ENCODE measurements at places on chromosomes 6 and 20.

DNA sequence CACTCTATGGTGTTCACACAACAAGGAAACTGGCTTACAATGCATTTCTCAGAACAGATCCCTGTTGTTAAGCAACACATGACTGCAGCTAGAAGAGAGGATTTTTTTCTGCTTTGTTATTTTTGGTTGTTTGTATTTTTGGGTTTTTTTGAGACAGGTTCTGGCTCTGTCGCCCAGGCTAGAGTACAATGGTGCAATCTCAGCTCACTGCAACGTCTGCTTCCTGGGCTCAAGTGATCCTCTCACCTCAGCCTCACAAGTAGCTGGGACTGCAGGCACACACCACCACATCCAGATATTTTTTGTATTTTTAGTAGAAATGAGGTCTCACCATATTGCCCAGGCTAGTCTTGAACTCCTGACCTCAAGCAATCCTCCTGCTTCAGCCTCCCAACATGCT lies 12.7 kb downstream of the CD24 start:
- DNase-seq: no peak

DNA sequence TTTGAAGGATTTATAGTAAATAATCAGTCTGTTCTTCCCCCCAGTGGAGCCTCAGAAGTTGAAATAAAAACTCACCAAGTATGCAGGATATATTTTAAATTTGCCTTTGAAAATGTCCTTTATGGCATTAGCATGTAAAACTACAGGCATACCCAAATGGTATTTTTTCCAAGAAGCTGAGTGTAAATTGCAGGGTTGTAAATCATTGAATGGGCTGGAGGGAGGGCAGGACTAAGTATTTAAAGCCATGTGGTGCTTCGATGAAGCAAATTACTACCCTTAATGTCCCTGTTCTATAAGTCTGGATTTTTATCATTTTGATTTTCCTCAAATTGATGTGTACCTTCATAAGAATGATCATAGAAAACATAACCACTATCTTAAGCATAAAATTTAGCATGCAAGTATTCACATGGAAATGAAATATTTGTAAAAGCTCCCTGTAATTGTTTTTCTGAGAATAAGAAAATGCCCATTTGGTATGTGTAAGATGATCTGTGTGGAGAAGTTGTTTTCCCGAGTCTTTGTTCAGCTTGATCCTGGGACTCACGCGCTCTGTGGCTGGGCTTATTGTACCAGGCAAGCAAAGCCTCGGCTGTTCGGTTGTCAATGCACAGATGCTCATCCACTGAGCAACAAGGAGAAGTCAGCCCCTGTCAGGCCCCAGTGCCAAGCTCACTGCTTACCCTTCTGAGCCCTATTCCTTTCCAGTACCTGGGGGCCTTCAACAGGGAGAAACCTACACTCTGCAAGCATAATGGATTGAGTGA lies 66.7 kb downstream of the CD164 start:
- DNase-seq: no peak

- no peak for DNase-seq
Measured at GRCh38 chr6:150202404-150202803, 59.6 kb downstream of the PPP1R14C start.

GRCh38 chr6:3958255-3958654 lies 109.1 kb downstream of the FAM50B start:
- no peak for DNase-seq

DNA sequence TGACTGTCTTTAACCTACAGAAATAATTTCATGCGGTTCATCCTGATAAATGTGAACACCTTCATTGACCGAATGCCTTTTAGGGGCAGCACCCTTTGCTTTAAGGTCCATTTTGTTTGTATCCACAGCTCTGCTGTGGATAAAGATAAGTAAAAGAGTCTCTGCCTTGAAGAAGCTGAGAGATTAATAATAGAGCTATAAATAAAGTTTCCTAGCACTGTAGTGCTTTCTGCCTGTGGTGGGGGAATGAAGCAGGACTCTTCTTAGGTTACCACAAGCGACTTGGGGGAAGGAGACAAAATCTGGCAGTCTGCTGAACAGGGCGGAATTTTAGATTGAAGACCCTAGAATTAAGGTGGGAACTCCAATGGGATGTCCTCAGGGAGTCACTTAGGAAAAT lies 57.6 kb downstream of the EYA4 start:
- no peak for DNase-seq

GRCh38 chr6:76703786-76704185 lies 631.3 kb upstream of the IMPG1 start:
- DNase-seq: no peak

- DNase-seq: no peak
Measured at GRCh38 chr6:168841609-168842278, 400.8 kb downstream of the SMOC2 start.

DNA sequence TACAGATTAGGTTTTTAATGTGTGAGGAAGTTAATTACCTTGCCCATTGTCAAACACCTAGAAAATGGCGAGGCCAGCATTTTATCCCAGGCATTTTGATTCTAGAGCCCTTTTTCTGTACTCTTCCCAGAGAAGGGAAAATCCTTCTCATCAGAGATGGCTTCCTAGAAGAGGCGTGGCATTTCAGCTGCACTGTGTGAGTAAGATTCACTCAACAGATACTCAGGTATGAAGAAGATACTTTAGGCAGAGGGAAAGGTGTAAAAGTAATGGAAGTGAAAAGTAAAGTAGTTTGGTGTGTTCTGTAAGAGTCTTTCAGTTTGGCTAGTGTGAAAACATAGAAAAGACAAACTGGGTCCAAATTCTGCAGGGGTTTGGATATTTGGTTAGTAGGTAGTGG lies 113.8 kb downstream of the MAP3K4 start:
- DNase-seq: no peak

DNA sequence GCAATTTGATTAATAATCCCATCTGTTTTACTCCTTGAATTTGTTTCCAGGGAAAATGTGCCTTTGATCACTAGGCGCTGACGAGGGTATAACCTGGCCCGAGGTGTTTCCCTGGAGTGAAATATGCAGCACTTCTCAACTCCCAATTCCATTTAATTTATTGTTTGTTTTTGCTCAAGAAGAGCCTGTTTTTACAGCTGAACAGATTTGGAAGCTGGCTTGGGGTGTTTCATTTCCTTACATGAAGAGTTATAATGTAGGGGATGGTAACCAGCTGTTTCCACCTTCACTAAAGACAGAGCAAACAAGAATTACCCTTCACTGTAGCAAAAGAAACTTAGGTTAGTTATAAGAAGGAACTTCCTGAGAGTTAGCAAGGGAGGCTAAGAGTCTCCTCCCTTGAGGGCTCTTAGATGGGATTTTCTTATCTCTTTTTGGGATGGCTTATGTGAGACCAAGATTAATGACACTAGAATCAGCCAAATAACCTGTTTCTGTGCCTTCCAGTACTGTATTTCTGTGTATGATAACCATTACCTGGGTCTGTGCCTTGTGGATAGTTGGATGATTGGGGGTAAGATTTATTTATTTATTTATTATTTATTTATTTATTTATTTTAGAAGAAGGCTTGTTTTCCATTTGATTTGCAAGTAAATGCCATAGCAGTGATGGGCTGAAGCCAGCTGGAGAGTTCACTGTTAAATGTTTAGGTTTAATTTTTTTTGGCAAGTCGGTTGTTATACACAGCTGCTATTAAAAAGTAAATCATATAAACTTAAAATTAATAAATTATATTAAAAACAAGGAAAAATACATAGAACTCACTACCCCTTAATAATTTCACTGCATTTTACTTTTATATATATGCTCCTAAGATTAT lies 162.2 kb upstream of the BMP2 start:
- DNase-seq: no peak

GRCh38 chr6:159904497-159904911 lies 13.7 kb downstream of the MAS1 start:
- DNase-seq: no peak

DNA sequence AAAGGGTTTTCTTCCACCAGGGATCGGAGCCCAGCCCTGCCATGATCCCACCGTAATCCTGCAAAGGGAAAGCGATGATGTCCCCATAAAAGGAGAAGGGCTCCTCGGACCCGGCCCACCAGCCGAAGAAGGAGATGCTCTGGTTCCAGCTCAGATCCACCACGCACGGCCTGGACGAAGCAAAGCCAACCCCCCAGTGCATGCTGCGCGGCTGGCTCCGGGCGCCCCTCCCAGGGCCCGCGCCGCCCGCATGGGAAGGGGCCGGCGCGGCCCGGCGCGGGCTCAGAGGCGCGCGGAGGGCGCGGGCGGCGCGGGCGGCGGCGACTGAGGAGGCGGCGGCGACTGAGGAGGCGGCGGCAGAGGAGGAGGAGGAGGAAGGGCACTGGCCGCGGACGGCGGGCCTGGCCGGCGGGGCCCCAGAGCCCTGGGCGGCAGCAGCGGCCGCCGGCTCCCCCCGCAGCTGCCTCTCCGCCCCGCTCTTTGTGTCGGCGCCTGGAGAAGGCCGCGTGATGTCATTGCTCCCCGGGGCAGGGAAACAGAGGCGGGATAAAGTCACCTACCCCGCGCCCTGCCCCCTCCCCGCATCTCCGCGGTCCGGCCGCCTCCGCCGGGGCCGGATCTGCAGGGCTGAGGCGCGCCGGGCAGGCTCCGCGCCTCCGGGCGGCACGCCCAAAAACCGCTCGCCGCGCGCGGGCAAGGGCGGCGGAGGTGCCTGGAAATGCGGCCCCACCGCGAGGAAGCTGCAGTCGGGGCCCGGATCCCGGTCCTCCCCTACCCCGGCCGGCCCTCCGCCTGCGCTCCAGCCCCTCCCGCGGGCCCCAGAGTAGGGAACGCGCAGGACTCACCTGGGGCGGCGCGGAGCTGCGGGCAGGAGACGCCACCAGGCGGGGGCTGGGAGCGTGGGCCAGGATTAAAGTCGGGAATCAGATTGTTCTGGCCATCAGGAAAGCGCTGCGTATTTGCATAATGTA lies at the start of gene FAXC:
Gene FAXC, minus strand, starts transcription at position 504 of the 971 bp plus-strand sequence. Its CDS starts 302 bp downstream, at position 202.
- DNase-seq: no peak

DNA sequence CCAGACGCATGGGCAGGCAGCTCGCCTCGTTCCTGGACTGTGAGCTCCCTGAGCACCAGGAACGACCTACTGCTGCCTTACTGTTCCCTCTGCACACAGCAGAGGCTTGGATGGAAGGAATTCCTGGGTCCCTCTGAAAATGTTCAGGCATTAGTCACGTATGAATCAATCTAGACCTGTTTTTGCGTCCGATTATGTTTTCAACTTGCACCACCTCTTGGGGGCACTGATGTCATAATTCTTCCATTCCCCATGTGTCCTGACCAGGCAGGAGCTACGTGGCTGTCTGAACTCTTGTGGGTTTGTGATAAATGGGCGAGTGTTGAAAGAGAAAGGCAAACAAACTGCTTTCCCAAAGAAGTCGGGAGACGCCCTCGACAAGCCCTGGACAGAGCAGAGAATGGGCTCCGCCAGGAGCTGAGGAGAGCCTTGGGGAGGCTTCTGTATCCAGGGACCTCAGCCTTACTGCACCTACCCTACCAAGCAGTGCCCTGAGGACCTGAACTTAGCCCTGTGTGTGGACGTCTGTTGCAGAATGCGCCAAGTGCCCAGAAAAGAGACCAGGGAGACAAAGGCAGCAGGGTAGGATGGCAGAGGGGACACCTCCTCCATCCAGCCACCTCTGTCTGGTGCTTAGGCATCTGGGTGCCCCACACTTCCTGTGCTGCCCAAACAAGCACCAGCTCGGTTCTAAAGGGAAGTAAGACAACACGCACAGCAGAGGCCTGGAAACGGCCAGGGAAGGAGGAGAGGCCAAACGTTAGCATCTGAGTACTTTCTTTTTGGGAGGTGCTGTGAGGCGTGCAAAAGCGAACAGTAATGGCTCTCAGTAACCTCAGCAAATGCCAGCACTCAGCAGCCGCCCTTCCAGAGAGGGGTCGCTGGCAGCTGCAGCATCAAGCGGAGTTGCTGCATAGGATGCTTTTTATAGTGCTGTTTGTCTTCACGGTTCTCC lies 124.2 kb downstream of the LY86 start:
- no peak for DNase-seq

- DNase-seq: no peak
Measured at GRCh38 chr6:1164600-1164999, 147.3 kb upstream of the FOXQ1 start.

- no peak for DNase-seq
Measured at GRCh38 chr6:16187176-16187575, 51.2 kb upstream of the GMPR start.

DNA sequence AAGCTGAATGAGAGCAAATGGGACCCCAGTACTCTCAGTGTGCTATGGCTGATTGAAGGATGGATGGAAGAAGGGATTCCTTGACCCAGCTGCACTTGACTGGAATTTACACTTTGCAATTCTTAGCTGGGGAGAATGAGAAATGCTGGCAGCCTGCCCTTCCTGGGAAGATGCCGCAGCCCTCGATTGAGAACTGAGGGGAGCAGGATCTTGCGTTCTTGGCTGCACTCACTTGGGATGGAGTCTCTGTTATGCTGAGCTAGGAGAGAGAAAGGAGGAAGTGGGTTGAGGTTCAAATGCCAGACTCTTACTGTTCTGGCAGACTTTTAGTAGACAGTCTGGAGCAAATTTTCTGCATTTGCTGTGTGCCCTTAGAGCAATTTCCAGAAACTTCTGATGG lies 221.2 kb downstream of the FNDC1 start:
- DNase-seq: no peak

DNA sequence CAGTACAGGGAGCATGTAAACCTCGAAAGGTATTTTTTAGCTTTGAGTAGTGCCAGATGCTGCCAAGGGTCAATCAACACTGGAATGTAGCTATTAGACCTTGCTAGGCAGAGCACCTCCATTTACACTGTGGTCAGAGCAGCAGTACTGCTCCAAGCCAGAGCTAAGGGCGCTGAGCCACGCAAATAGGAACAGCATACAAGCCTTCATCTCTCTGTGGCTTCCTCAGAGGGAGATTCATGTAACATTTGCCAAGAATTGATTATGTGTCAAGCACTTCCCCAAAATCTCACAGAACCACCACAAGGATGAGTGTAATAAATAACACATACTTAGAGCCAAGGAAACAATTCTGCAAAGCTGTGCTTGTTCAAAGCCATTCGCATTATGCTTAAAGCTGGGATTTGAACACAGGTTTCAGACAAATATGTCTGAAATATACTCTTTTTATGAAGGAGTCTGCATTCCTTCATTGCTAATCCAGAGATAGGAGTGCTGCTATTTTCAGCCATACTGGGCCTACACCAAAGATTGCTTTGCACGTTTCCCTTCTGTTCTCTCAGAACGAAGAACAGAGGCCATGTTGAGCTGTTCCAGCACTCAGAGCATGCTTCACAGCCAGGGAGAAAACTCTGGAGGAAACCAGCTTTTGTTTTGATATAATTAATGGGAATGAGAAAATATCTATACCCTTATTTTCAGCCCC lies 97.7 kb downstream of the SLC16A10 start:
- DNase-seq: no peak

DNA sequence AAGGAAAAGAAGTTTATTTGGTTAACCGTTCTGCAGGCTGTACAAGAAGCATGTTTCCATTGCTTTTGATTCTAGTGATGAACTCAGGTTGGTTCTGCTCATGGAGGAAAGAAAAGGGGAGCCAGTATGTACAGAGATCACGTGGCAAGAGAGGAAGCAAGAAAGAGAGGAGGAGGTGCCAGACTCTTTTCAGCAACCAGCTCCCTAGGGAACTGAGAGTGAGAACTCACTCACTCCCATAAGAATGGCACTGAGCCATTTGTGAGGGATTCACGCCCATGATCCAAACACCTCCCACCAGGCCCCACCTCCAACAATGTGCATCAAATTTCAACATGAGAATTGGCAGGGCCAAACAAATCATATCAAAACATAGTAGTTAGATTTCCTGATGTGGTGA lies 649.1 kb downstream of the EPM2A start:
- no peak for DNase-seq
